ENCODE measurements at places on chromosomes 1 and 21.

GRCh38 chr21:16307256-16307655 lies 577.5 kb downstream of the USP25 start:
- DNase-seq, result no peak

DNA sequence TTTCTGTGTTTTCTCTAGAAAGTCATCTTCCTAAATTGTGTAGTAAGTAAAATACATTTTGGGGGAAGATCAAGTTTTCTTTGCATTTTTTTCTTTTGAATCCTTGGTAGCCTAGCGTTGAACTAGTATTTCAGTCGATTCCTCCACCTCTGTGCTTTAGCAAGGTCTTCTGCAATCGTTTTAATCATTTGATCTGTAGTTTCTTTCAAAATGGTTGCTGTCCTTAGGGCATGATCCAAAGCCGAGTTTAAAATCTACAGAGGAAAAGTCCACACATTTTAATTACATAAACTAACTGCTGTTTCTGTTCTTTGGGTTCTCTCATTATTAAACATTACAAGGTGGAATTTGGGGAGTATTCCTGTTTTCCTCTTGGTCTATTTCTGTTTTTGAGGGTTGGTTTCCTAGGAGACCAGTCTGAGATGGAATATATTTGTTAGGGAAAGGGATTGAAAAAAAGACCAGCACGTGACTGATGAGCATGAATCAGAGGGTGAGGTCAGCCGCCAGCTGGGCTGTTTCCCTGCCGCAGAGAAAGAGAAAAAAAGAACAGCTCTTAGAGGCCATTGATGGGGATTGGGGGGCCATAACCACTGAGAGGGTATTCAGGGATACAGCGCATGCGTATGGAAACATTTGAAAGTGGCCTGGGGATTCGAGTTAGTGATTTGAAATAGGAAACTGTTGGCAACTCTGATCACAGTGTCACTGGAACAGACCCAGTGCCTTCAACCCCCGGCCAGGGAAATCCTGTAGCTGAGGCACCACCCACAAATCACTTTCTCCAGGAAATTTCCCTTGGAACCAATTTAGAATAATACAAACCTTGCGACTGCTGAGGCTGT lies 40.6 kb downstream of the AKNAD1 start:
- DNase-seq, result no peak

DNA sequence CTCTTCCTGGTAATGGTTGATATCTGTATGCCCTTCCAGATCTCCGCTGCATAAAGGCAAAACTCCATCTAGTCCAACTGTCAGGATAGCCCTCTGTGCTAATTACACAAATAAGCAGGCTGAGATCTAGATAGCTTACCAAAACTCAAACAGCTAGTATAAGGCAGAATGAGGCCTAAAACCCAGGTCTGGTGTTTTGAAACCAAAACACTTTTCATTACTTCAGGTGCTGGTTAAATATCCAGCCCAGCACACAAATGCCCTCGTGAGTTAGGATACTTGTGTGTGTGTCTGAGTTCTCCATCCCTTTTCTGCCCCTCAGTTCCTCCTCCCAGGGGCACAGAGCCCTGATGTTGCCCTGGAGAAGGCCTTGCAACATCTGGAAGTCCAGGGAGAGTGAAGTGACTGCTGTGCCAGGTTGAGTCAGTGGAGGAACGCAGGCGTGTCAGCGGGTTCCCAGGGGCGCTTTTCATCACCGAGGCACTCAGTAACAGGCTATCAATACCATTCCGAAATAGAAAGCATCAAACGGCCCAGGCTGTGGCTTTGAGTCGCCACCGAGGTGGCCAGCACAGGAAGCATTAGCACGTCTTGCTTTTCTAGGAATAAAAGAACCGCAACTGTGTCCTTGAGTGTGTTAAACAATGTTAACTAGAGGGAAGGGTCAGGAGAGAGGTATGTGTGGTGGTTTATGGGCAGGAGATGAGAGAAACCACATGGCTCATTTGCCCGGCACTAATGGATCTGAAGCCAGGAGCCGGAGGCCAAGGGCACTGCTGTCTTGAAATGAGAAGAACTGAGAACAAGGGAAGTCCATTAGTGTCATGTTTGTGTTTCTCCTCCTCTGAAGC lies 90.7 kb upstream of the WLS start:
- no peak for DNase-seq

- DNase-seq, result peak; percentile 42
These were observed 826 bp downstream of the LAPTM5 start for GRCh38 chr1:30756545-30757351.

GRCh38 chr1:69733061-69733460 lies 165.3 kb downstream of the LRRC7 start:
- no peak for DNase-seq

GRCh38 chr1:39453603-39454002 lies 37.8 kb upstream of the BMP8A start:
- DNase-seq, result no peak

- DNase-seq, result no peak
These were observed 69.5 kb downstream of the WDR4 start for GRCh38 chr21:42809577-42810475.

GRCh38 chr1:54538538-54538937 lies 9.5 kb upstream of the ACOT11 start:
- no peak for DNase-seq

DNA sequence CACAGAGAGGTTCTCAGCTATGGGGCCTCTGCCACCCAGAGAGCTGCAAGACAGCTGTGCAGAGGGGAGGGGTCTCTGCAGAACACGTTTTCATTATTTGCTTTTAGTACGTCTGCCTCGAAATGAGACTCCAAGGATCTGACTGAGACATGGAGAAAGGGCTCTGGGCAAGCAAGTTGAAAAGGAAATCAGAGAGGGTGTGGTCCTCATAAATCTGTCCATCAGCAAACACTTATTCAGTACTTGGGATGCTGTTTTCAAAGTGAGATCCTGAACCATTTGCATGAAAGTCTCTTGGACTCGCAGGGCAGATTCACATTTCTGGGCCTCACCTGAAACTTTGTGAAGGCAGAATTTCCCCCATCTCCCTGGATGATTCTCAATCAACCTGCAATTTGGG lies 197.4 kb upstream of the GALNT2 start:
- no peak for DNase-seq

GRCh38 chr1:56490619-56491018 lies 88.7 kb downstream of the PLPP3 start:
- no peak for DNase-seq

DNA sequence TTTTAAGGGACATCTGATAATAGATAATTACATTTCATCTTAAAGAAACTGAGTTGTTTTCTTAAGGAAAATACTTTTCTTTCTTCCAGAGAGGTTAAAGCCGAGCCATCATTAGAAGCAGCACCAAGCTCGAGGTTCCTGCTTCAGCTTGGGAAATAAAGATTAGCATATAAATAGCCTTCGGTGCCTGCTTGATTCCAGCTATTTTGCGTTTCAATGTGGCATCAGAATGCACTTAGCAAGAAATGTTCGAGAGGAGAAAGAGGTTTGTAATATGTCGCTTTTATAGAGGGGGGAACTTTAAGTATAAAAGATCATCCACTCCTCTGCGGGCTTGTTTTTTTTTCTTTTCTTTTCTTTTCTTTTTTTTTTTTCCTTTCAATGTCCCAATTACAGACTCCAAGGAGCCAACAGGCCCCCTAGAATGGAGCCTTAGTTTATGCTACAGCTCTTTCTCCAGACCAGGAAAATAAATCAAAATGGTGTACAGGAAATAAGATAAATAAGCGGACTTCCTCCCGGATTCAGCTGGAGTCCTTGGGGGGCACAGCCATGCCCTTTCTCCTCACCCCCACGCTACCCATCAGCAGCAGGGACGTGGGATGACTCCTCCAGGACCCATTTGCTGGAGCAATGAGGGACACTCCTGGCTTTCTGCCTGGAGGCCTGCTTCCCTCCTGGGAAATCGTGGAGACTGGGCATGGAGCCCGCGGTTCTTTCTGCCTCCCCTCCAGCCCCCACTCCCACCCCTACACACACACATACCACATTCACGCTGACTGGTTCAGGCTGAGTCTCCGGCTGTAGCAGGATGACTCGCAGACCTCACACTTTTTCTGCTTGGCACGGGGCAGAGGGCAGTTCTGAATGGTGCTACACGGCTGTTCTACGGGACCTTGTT lies 131.6 kb downstream of the RRAGC start:
- DNase-seq, result no peak

- no peak for DNase-seq
These were observed 63.1 kb downstream of the PLPPR4 start for GRCh38 chr1:99327357-99327756.

- DNase-seq, result no peak
These were observed 15.8 kb downstream of the THRAP3 start for GRCh38 chr1:36239941-36240637.

GRCh38 chr1:226215239-226215638 lies 8.2 kb upstream of the MIXL1 start:
- no peak for DNase-seq

DNA sequence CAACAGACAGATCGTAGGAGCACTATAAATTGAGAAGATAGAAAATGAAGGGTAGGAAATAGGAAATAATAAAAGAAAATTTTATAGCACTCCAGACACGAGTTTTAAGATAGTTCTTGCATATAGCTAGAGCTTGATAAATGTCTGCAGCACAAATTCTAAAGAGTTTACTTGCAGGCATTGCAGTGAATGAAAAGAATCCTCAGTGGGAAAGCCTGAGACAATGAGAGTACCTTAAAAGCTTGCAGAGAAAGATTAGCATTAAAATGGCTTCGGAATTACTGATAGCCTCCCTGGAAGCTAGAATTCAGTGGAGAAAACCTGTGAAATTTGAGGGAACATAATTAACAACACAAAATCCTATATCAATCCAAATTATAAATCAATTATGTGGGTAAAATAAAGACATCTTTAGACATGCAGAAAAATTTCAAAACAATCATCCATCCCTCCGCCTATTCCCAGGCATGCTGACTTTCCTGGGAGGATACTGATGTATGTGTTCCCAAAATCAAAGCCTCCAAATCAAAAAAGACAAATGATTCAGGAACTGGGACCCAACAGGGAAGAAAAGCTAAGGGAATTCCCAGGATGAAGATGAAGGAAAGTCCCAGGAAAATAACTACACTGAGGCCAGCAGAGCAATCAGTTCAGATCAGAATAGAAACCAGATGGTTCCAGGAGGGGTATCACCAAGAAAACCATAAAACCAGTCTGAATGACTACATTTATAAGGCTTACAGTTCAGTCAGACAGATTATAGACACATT lies 305.9 kb upstream of the USP25 start:
- no peak for DNase-seq

GRCh38 chr1:109298666-109299557 lies 7.9 kb downstream of the MYBPHL start:
- no peak for DNase-seq

DNA sequence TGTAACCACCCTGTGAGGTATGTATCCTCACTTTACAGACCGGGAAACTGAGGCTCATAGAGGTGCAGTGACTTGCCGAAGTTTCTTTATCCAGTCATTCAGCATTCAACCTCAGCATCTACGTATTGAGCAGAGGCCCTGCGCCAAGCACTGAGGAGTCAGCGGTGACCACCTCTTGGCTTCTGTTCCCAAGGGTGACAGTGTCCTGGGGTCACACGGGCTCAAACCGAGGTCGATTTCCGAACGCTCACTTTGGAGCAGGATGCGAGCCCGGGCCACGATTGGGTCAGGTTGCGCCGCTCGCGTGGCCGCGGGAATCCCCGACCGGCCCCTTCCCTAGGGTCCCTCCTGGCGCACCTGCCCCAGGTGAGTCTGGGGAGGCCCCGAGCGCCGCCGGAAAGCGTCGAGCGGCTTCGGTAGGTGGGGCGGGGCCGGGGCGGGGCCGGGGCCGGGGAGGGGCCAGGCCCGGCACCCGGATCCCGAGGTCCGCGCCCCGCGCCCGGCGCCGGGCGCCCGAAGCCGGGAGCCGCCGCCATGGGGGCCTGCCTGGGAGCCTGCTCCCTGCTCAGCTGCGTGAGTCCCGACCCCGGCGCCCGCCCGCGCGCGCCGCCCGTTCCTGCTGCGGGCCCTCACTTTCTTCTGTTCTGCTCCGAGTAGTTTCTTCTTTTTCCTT lies at the start of gene SERINC2:
TSS of gene SERINC2 (plus strand) at position 482 of the 673 bp plus-strand sequence. CDS start at position 535, 53 bp downstream.
- peak; percentile 30 for DNase-seq

DNA sequence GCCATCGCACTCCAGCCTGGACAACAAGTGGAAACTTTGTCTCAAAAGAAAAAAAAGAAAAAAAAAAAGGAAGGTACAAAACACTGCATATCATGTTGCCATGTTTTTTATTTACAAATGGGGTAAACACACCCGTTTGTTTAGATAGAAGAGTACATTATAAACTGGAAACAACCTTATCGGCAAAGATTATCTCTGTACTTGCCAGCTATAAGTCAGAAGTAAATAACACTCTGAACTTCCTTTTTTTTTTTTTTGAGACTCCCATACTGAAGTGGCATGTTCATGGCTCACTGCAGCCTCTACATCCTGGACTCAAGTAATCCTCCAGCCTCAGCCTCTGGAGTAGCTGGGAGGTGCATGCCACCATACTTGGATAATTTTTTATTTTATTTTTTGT lies 21.9 kb downstream of the USP48 start:
- no peak for DNase-seq

GRCh38 chr1:58249737-58250586 lies 296.6 kb downstream of the OMA1 start:
- DNase-seq, result no peak

DNA sequence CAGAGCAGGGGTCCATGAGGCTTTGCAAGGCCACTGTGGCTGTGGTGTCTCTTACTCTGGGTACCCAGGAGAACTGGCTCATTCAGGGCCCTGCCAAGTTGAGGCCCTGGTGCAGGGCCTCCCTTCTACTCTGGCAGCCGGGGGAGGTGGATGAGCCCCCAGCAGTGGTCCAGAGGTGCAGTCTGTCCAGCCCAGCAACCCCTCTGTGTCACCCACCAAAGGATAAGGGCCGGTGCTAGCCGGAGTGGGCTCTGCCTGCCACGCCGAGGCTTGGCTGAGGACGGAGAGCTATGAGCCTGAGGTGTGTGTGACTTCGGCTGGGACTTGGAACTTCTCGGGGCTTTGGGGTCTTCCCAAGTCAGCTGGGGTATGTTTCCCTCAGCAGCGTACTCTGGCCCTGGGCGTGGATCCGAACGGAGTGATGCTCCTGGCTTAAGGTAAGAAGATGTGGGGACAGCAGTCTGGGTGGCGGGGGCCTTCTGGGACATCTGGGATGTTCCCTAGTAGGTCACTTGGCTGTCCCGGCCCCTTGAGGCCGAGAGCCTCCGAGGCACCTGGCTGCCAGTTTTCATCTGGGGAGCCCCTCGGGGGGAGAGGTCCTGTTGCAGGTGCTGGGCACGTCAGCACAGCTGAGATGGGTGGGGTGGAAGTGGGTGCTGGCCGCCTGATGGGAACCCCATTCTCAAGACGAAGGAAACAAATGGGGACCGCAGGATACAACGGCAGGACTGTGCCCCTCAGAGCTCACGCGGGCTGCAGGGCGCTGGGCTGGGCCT lies 25.9 kb downstream of the RUNX3 start:
- DNase-seq, result no peak

Measured in stimulated activated CD4-positive, alpha-beta T cell treated with anti-CD3 and anti-CD28 coated beads, Interleukin-12 subunit alpha, Interleukin-12 subunit beta, amount 100 ng/mL, for 4 hours (primary cell).